ENCODE measurements at places on chromosomes 3 and 15.

DNA sequence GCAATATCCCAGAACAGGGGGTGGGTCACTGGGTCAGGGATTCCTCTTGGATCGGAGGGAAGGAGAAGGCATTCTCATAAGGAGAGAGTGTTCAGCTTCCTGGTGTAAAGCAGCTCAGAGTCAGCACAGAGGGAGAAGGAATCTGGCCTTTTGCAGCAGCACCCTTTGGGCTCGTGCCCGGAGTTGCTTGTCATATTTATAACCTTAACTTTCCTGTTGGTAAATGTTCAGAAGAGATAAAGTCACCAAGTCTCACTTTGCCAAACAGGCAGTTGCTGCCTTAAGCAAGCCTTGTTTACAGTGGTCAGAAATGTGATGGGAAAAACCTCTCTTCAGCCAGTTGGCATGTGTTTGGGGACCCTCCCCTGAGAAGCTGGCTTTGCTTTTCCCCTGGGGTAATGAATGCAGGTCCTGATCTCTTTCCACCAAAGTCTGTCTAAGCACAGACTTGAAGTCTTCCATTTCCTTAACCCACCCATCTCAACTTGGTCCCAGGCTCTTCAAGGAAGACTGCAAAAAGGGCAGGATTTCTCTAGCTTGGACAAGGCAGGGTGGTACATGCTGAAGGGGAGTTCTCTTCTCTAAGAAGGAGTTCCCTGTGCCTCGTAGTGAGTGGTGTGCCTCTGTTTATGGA is 206.9 kb upstream of the BHLHE40 start:
- DNase-seq = no peak

- DNase-seq = no peak
Observed at GRCh38 chr3:156681002-156681401, 6.6 kb downstream of the TIPARP start.

DNA sequence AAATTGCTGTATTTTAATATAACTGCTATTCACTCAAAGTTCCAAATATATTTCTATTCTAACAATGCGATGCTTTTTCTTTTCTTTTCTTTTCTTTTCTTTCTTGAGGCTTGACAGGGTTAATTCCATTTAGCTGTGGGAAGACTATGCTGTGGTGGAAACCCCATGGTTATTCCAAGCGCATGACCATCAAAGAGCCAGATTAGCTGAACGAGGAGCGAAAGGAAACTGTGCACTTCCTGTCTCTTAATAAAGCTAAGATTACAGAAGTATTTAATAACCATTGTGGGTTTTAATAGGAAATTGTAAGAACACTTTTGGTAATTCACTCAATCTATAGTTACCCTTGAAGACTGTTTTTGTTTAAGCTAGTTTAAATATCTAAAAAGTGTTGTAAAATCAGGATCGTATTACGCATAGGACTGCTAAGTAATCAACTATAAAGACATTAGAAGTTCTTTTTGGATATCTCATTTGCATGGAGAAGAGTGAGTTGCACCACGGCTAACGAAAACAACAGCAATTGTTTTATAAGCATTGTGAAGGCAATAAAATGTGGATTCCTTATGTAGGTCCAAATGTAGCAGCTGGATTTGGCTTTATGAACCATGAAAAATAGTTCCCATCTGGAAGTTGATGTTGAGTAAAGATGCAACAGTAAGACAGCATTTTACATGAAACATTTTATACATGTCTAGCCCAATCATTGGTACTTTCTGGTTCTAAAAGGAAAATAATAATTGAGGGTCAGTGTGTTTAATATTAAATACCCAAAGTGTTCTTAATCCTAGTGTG is 105.4 kb downstream of the ZIC1 start:
- no peak for DNase-seq

GRCh38 chr15:29687204-29687815 is 135.0 kb downstream of the TJP1 start:
- DNase-seq = no peak

- DNase-seq = no peak
Observed at GRCh38 chr3:112338021-112338726, 5.2 kb downstream of the CD200 start.

GRCh38 chr15:90677807-90678790 is 39.0 kb upstream of the BLM start:
- no peak for DNase-seq

DNA sequence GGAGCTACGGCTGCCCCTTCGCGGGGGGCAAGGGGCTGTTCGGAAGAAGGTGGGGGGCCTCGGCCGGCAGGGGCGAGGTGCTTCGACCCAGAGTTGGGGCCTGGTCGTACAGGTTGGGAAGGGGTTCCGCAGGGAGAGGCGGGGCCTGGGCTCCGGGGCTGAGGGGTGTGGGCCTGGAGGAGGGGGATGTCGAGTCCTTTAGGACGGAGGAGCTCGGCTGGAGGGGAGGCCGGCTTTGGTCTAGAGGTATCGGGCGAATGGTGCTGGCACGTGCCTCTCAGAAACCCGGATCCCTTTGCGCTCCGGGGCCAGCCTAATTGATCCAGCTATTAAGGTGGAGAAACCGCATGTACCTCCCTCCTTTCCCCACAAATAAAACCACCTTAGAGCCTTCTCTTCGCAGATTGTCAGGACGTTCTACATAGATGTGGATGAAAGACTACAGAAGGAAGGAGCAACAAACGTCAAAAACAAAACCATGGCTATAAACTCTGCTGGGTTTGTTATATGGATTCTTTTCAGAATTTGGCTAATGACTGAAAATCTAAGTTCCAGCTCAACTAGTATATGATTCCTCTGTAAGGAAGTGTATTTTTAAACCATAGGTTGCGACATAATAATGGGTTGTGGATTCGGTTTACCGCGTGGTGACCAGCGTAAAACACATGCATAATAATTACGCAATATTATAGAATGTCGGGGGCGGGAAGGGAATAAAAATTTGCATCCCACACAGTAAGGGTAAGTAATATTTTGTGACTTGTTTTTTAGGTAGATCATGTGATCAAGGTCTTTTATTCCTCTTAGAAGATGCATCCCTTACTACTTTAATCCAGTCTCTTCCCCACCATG is 644 bp upstream of the NGLY1 start:
- no peak for DNase-seq

- no peak for DNase-seq
Observed at GRCh38 chr3:48546203-48546829, 10.3 kb downstream of the PFKFB4 start.

DNA sequence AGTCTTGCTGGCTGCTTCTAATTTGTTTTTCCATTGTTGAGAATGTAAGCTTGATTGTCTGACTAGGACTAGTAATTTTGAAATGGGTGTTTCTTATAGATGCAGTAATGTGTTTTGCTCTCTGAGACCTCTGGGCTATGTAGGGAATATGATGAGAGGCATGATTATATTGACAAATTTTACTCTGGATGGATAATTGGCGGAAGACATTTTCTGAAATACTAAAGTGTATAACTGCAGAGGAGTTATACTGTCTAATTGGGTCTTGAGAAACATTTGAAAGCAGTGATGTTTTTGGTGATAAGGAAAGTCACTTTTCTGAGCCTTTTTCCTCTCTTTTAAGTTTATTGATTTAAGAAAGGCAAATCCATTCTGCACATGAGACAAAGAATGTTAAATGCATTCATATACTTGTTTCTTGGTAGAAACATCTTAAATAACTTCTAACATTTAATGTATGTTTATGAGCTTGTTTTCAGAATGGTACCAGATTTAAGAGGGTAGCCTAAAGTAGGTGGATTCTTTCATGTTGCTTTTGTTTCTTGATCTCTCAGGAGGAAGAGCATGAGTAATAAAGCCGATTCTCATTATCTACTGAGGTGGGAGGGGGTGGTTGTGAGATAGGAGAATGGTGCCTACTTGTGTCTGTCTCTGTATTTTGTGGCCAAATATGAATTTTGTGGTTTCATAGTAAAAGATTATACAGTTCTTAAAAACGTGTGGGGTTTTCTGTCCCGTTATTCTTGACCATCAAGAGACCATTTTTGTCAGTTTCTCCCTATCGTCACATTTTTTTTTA is 2.0 kb downstream of the ATP2C1 start:
- DNase-seq = no peak

DNA sequence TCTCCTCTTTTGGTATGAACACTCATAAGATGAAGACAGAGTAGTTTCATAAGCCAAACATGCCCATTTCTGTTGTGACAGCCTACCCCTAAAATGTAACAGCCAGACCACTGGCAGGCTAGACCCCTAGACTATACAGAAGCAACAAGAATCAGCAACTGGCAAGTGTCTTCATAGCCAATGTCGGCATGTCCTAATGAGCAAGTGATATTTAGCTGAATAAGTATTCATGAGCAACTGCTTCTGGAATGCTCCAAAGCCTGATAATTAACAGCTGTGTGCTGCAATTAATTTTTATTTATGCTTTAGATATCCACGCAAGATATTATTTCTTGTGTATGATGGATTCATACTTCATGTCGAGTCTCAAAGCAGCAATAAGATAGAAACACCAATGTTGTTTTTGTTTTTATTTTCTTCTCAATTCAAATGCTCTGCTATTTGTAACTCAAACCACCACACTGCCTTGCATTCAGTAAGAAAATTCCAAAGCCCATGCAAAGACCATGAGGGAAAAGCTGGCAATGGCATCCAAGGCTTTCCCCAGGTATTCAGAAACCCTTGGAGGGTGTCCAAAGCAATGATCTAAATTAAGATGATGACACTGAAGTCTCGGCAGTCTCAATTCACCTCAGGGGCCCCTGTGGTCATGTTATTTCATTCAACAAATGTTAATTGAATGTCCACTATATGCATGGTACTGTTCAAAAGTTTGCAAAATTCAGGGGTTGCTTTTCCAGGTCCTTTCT is 167.7 kb upstream of the NECTIN3 start:
- DNase-seq = no peak

DNA sequence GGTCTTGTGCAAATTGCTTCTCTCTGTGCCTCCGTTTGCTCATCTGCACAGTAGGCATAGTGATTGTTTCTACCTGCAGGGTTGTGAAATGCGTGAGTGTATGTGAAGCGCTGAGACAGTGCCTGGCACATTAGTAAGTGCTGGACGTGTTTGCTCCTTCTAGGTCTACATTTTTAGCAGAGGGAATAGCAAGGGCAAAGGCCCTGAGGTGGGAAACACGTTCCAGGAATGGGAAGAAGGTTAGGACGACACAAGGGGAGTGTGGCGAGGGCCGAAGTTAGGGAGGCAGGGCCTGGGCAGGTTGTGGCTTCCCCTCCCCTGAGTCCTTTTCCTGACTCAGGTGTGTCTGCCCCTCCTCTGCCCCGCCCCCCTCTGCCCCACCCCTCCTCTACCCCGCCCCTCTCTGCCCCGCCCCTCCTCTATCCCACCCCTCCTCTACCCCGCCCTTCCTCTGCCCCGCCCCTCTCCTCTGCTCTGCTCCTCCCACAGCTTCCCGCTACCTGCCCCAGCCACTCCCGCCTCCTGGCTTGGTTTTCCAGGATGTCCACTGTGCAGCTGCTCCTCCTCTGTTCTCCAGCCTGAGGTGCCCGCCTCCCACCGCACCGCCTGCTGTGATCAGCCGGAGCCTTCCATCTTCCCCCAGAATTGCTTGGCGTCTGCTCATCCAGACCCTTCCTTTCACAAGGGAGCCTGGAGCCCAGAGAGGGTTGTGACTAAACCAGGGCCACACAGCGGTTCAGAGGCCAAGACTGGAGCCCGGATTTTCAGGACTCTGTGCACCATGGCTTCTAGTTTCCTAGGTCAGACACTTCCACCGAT is 31.1 kb upstream of the SMAD6 start:
- DNase-seq = no peak

GRCh38 chr3:14410106-14410502 is 7.7 kb downstream of the SLC6A6 start:
- no peak for DNase-seq

DNA sequence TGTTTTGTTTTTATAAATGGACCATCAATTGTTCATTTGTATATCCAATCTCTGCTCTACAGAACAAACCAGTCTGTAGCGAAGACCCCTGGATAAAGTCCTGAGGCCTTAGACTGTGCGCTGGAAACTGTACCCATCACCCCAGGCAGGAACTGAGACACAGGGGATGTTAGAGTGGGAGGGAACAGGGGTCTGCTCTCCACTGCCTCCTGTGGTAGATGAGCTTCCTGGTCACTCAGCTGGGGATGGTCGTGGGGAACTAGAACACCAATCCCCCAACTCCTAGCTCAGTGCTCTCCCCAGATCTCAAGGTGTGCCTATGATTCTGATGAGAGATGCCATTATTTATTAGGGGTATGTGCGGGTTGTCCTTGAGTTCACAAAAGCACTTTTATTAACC is 340.2 kb upstream of the IGF1R start:
- no peak for DNase-seq

GRCh38 chr3:61353382-61353781 is 102.1 kb upstream of the FHIT start:
- no peak for DNase-seq

GRCh38 chr15:72939514-72940228 is 112.6 kb upstream of the NEO1 start:
- no peak for DNase-seq

DNA sequence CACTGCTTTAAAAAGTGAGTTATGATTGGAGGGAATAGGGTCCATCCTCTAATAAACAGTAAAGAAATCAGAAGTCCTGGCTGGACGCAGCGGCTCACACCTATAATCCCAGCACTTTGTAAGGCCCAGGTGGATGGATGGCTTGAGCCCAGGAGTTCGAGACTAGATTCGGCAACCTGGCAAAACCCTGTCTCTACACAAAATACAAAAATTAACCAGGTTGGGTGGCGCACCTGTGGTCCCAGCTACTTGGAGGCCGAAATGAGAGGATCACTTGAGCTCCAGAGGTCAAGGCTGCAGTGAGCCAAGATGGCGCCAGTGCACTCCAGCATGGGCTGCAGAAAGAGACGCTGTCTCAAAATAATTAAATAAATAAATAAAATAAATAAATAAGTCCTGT is 171.2 kb downstream of the POTEB3 start:
- DNase-seq = no peak

GRCh38 chr3:157099326-157100095 is 60.4 kb downstream of the CCNL1 start:
- no peak for DNase-seq

GRCh38 chr3:70094197-70094596 is 94.7 kb downstream of the SAMMSON start:
- no peak for DNase-seq

DNA sequence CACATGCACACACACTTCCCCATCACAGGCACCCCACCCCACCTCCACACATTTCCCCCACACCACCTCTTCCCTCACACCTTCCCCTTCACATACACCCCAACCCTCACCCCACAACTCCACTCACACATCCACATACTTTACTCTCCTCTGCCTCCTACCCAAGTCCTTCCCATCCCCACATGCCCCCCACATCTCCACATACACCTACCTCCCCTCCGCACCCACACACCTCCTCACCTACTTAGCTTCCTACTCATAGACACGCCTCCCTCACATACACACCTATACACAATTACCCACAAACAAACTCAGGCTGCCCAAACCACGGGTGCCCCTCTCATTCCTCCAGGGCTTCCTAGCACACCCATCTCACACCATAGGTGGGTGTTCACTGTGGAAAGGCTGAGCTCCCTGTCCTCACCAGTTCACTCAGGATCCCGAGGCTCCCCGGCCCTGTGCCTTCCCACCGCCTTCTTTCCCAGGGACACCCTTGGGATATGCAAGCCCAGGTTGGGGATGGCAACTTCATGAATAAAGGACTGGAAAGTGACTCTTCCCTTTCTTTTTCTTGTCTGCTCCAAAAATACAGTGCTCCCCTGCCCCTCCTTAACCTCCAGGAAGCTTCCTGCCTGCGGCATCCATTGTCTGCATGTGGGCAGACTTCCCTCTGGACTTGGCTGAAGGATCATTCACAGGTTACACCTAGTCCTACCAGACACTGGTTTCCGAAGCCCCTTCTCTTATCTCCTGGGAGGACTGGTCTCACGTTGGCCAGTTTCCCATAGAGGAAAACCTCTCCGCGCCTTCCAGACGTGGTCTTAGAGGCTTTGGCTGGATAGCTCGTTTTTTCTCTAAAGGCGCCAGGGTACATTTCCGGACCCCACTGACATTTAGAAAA is 61.5 kb downstream of the SLCO2A1 start:
- DNase-seq = no peak
